ENCODE measurements at places on chromosomes 12 and 14.

- DNase-seq, result no peak
Measured at GRCh38 chr12:1864456-1864855, 44.1 kb downstream of the LRTM2 start.

- DNase-seq, result peak; percentile 86
Measured at GRCh38 chr14:102917469-102918211, 4.8 kb upstream of the AMN start.

DNA sequence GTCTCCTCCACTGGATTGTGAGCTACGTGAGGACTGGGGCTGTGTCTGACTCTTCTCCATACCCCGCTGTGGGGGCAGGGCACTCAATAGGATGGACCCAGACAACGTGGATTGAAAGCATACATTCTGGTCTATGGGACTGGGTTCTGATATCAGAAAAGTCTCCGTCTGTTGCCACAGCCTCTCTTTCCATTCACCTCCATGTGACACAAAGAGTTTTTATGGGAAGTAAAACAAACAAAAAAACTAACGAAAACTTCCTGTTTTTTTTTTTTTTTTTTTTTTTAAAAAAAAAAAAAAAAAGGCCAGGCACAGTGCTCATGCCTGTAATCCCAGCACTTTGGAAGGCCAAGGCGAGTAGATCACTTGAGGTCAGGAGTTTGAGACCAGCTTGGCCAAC lies 44.7 kb downstream of the SLC8A3 start:
- DNase-seq, result no peak

- DNase-seq, result peak; percentile 80
Measured at GRCh38 chr14:51547260-51547659, 104.5 kb upstream of the FRMD6 start.

DNA sequence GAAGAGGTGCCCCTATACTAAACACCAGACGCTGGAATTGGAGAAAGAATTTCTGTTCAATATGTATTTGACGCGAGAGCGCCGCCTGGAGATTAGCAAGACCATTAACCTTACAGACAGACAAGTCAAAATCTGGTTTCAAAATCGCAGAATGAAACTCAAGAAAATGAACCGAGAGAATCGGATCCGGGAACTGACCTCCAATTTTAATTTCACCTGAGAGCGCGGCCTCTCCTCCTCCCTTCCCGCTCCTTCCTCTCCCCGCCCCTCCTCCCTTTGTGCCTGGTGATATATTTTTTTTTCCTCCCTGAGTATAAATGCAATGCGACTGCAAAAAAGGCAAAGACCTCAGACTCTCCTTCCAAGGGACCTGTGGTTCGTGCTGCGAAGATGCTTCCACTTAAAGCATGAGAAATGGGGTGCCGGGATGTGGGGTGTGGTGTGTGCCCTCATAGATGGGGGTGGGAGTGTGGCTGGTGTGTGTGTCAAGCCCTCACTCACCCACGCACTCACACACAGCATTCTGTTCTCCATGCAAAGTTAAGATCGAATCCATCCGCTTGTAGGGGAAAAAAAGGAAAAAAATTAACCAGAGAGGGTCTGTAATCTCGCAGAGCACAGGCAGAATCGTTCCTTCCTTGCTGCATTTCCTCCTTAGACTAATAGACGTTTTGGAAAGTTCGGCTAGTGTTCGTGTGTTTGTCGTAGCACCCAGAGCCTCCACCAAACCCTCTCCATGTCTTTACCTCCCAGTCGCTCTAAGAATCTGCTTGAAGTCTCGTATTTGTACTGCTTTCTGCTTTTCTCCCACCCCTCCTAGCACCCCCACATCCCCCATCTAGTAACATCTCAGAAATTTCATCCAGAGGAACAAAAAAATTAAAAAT lies 4.5 kb downstream of the HOXC10 start:
- DNase-seq, result no peak

DNA sequence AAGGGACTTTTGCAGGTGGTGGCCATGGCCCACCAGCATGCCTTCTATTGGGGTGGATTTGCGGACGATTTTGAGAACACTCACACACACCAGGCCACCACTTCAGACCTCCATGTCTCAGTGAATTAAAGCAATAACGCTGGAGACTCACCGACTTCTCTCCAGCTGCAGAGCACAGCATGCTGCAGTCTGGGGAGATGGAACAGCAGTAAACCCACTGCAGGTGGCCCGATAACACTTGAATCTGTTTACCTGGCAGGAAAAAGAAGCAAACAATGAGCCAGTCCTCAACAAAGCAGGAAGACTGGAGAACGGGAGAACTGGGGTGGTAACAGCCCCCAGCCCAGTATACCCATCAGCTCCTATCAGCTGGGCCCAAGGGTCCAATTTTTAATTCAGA lies 21.6 kb downstream of the RFC5 start:
- DNase-seq, result no peak

GRCh38 chr12:53735-54730 lies 12.5 kb upstream of the IQSEC3 start:
- DNase-seq, result no peak

- peak; percentile 83 for DNase-seq
Measured at GRCh38 chr12:480831-481816, 21.4 kb downstream of the B4GALNT3 start.

- DNase-seq, result no peak
Measured at GRCh38 chr14:104898870-104899510, 25.7 kb upstream of the PLD4 start.

DNA sequence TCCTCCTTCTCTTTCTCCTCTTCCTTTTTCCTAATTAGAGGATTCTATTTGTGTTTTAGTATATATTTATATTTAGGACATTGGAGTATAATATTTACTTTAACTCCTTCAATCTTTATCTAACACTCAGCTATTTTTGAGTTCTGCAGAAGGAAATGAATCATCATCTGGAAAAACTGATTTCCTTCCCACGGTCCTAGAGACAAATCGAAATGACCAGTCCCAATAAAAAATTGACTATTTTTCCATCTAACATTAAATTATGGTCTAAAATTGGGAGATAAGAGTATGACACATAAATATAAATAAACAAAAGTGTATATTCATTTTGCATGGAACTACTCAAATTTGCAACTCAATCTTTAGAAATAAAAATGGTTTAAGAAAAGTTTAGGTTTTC lies 167.4 kb downstream of the TMTC3 start:
- no peak for DNase-seq
